ENCODE measurements at places on chromosomes 2 and 18. TPM values are rescaled to one million over a fixed set of nuclear protein-coding genes. Genes with fewer than 3 reads are reported as not detected.

DNA sequence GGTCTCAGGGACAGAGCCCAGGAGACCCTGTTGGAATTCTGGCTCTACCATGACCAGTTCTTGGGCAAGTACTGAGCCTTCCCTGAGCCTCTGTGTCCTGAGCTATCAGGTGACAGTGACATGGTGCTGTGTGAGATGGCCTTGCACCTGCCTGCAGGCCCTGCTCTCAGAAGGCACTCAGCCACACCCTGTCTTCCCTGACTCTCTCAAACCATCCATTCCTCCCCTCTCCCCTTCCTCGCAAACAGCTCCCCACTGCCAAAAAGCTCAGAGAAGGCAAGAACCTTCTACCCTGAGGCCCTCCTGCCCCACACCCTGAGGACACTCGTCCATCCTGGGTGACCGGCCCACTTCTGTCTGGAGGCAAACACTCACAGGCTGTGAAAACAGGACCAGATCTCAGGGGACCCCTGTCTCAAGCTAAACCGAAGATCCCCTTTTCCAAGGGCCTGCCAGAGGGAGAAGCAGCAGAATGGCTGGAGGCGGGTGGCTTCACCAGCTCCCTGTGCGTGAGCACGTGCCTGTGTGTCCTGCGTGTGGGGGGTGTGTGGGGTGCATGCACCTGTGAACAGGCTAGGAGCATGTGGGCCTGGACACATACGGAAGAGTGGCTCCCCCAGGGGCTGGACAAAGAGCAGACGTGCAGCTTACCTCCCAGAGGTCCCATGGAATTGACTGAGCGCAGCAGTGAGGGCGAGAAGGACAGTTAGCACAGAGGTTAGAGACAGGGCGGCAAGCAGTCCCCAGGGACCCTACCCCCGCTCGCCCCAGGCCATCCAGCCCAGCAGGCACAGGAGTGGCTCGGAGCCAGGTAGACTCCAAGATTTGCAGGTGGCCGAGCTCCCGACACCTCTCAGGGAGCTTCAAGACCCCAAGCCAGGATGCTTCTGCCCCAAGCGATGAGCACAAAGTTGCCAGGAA, 53.9 kb downstream of the BIN1 start:
- H3K4me1 ChIP-seq = no peaks in the 10 kb centered on the region
- H3K36me3 ChIP-seq = peaks cover 6% of the 10 kb centered on the region
- no peak for DNase-seq
- no peak overlapping the region for H3K4me3 ChIP-seq
- no peaks in the 10 kb centered on the region for H3K27me3 ChIP-seq

DNA sequence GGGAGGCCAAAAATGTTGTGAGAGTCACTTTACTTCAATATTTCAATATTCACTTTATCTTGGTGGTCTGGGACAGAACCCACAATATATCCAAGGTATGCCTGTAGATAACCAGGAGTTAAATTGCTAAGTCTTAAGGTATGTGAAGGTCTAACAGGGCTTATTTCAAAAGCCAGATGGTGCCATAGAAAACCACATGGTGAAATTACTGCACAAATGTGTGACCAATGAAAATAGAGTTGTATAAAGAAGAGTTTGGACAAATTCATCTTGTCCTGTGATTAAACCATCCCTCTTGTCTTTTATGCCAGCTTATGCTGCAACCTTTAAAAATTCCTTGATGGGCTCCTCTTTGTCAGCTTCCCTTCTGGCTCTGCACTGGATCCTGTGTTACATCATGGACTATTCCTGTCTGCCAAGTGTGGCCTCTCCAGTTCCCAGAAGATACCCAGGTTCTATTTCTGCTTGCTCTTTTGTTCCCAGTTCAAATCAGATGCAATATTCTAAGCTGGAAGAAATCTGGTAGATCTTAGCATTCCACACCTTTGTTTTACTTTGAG, 46.8 kb downstream of the ANTXR1 start:
- no peak overlapping the region for H3K27ac ChIP-seq
- no peak overlapping the region for H3K4me3 ChIP-seq
- peaks cover under 1% of the 10 kb centered on the region for H3K4me1 ChIP-seq
- no peak for DNase-seq
- H3K36me3 ChIP-seq = no peaks in the 10 kb centered on the region

Gene AGAP1
- total RNA-seq = 2.0 TPM

GRCh38 chr2:238158018-238158508, 707 bp upstream of the ERFE start:
- no peak for DNase-seq
- no peak overlapping the region for H3K27ac ChIP-seq
- H3K36me3 ChIP-seq = no peaks in the 10 kb centered on the region
- peaks cover 16% of the 10 kb centered on the region for H3K27me3 ChIP-seq

Gene PLB1
- 0.75 TPM for total RNA-seq

Gene TWSG1
- total RNA-seq = 11.3 TPM

Gene DSC1
- total RNA-seq = not detected

- DNase-seq = no peak
- H3K36me3 ChIP-seq = no peaks in the 10 kb centered on the region
- H3K4me1 ChIP-seq = no peaks in the 10 kb centered on the region
- no peak overlapping the region for H3K4me3 ChIP-seq
- H3K27ac ChIP-seq = no peak overlapping the region
Observed at GRCh38 chr2:182618672-182619079, 97.4 kb upstream of the DNAJC10 start.

DNA sequence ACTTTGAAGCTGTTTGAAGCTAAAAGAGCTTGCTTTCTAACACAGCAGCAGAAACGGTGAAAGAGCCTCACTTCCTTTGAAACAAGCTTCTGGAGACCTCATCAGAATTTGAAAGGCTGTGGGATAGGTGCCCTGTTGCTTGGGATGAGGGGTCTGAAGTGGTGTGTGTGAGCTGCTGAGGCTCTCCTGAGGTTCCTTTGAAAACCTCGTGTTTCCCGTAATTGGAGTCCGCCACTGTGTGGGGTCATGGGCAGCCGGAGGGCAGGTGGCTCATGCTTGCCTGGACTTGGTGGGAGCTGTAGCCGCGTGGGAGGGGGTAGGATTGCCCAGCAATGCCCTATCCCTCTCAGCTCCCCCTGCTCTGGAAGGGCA, 34.4 kb downstream of the CABLES1 start:
- H3K27me3 ChIP-seq = peaks cover 10% of the 10 kb centered on the region
- DNase-seq = no peak
- no peak overlapping the region for H3K4me3 ChIP-seq
- H3K27ac ChIP-seq = no peak overlapping the region
- H3K4me1 ChIP-seq = no peaks in the 10 kb centered on the region

GRCh38 chr2:218282173-218282991, 9.9 kb downstream of the TMBIM1 start:
- H3K36me3 ChIP-seq = peaks cover 30% of the 10 kb centered on the region
- H3K4me3 ChIP-seq = no peak overlapping the region
- peak overlapping the region; percentile 29 for H3K27ac ChIP-seq
- H3K27me3 ChIP-seq = no peaks in the 10 kb centered on the region

GRCh38 chr18:785242-785641, 26.8 kb downstream of the YES1 start:
- no peak overlapping the region for H3K27ac ChIP-seq
- H3K27me3 ChIP-seq = no peaks in the 10 kb centered on the region
- no peak overlapping the region for H3K4me3 ChIP-seq
- no peaks in the 10 kb centered on the region for H3K36me3 ChIP-seq
- peaks cover 32% of the 10 kb centered on the region for H3K4me1 ChIP-seq
- DNase-seq = no peak

DNA sequence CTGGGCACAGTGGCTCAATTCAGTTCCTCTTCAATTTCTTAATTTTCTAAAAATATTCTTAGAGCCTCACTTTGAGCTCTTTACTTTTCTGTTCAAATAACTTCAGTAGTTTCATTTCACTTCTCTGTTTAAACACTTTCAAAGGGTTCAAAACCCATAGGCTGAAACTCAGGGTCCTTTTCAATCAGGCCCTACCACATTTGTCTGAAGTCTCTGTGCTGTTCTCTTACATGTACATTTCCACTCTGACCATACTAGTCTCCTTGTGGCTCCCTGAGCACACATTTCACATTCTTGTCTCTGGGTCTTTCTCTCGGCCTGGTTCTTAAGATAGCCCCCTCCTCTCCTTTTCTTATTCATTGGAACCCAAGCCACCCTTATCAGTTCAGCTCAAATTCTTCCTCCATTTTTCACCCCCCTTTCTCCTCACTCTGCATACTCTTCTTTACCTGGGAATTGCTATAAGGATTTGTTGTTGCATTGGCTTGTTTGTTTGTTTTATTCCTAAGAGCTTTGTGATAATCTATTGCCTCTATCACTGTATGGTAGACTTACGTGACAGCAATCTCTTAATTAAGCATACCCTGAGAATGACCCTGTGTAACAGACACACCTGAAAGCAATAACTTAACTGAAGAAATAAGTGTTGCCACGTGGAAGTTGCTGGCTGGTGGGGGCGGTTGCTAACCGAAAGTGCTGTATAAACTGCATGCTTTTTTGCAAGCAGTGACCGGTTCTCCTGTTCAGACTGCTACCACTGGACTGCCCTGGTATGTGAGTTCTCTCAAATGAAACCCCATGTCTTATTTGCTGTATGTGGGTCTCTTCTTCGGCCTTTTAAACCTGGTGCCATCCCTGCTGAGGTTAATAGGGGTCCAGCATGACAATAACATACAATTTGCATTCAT, 27.7 kb upstream of the ACADL start:
- H3K4me3 ChIP-seq = no peak overlapping the region
- H3K27ac ChIP-seq = no peak overlapping the region
- H3K27me3 ChIP-seq = no peaks in the 10 kb centered on the region
- no peak for DNase-seq

- no peak overlapping the region for H3K4me3 ChIP-seq
- no peak for DNase-seq
- peaks cover 6% of the 10 kb centered on the region for H3K27me3 ChIP-seq
- no peaks in the 10 kb centered on the region for H3K36me3 ChIP-seq
Observed at GRCh38 chr18:80229363-80229762, 18.0 kb downstream of the PARD6G start.

Gene TUBA4B
- not detected for total RNA-seq

- no peaks in the 10 kb centered on the region for H3K36me3 ChIP-seq
- no peaks in the 10 kb centered on the region for H3K4me1 ChIP-seq
- DNase-seq = no peak
Observed at GRCh38 chr2:2464094-2464493, 133.0 kb upstream of the MYT1L start.

Gene SRD5A2
- total RNA-seq = not detected

GRCh38 chr2:85534099-85534498, 4.9 kb upstream of the MAT2A start:
- peaks cover 7% of the 10 kb centered on the region for H3K27me3 ChIP-seq
- peaks cover 21% of the 10 kb centered on the region for H3K4me1 ChIP-seq
- peaks cover 4% of the 10 kb centered on the region for H3K36me3 ChIP-seq
- DNase-seq = no peak
- H3K27ac ChIP-seq = no peak overlapping the region

DNA sequence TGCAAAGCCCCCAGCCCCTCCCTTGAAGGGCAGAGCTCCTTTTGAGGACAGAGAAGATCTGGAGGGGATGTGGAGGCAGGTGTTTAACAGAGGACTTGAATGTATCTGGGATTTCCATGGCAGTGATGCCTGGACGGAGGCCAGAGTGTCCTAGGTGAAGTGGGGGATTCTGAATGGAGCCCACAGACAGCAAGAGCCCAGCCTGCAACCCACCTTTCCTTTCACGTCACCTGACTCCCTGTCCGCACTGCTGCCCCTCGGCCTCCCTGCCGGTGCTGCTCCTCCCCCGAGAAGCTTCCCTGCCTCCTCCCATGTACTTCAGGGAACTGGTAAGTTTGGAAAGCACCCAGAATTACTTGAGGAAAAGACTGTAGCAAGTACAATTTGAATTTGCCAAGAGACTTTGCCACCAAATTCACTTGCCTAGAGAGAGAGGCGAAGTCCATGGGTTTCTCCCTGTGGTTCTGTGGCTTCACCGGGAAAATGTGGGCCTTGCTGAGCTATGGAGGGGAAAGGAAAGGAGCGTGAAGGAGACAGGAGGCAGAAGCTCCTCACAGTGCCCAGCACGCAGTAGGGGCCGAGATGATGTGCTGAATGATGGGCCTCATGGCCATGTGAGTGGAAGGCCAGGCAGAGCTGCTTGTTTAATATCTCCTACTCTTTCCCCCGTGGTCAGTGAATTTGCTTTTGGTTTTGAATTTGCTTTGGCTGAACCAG, 13.9 kb upstream of the ASPRV1 start:
- no peak for DNase-seq
- no peak overlapping the region for H3K4me3 ChIP-seq
- H3K4me1 ChIP-seq = peaks cover 21% of the 10 kb centered on the region
- peaks cover 3% of the 10 kb centered on the region for H3K27me3 ChIP-seq
- no peak overlapping the region for H3K27ac ChIP-seq

Gene CRYGC
- not detected for total RNA-seq

Gene ICOS
- 143 TPM for total RNA-seq

GRCh38 chr2:236014408-236015131, 153.6 kb downstream of the GBX2 start:
- H3K27ac ChIP-seq = no peak overlapping the region
- H3K27me3 ChIP-seq = peaks cover 10% of the 10 kb centered on the region
- H3K4me3 ChIP-seq = no peak overlapping the region
- H3K36me3 ChIP-seq = no peaks in the 10 kb centered on the region
- H3K4me1 ChIP-seq = no peaks in the 10 kb centered on the region

Gene CCDC85A
- total RNA-seq = not detected

Gene UCN
- 1.8 TPM for total RNA-seq

DNA sequence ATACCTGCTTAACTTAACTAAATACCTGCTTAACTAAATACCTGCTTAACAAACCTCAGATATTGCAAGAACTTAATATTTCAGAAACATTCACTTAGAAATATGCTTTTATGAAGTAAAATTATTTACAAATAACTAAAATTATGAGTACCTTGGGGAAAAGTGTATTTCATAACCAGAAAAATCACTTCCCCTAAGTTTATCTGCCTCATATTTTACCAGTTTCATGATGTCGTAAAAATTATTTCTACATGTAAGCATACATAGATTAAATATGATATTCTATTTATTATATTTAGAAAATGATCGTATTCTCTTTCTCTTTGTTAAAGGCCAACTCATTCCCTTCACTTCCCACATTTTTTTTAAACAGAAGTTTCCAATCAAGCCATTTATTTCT, 41.5 kb upstream of the DSC1 start:
- no peak overlapping the region for H3K4me3 ChIP-seq
- no peak for DNase-seq
- H3K27ac ChIP-seq = no peak overlapping the region

Gene DNAJC5G
- total RNA-seq = not detected

Gene ELP2
- 97.1 TPM for total RNA-seq

Gene CNDP1
- not detected for total RNA-seq

Gene FOXI3
- not detected for total RNA-seq

GRCh38 chr18:27094621-27095020, 90.5 kb downstream of the CHST9 start:
- no peak for DNase-seq
- H3K4me3 ChIP-seq = no peak overlapping the region
- no peaks in the 10 kb centered on the region for H3K36me3 ChIP-seq
- H3K27me3 ChIP-seq = peaks cover 1% of the 10 kb centered on the region
- no peaks in the 10 kb centered on the region for H3K4me1 ChIP-seq

Data from activated T-helper 1 cell treated with anti-CD3 and anti-CD28 coated beads, Interleukin-12 subunit alpha, Interleukin-12 subunit beta, Interleukin-2, Interleukin-4 antibody, amounts not matched to agents 30 ng/mL and 10 ng/mL and 1 ng/mL, durations not matched to agents 14 hours and 24 hours and 36 hours (primary cell).